ENCODE measurements at places on chromosomes 6 and 20.

GRCh38 chr20:48288930-48289507 lies 503.7 kb upstream of the SULF2 start:
- no peak for DNase-seq

- DNase-seq = no peak
Observed at GRCh38 chr20:62461157-62461556, 14.6 kb downstream of the GATA5 start.

DNA sequence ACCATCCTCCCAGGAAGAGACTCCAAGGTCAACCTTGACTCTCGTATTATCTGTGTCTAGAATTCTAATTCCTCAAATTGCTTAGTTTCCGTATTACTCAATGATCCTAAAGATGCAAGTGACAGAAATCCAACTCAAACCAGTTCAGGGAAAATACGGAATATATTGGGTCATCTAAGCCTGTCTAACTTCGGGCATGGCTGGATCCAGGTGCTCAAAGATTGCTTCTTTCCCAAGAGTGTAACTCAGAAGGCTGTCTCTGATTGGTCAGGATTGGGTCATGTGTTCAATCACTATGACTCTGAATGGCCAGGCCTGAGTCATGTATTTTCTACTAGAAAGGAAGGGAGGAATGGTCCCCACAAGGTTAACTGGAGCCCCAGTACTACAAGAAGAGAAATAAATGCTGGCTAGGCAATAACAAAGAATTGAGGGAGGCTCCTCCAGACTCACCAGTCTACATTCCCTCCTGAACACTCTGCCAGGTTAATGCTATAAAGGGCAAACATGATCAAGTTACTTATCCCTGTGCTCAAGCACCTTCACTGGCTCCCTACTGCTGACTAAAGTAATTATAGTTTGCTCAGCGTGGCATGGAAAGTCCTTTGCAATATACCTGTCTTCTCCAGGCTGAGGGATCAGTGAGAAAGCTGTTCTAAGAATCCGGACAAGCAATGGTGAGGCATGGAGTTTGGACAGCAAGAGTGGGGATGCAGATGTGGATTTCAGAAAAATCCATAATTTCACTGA lies 15.4 kb upstream of the PREX1 start:
- DNase-seq = no peak

GRCh38 chr6:44309092-44309491 lies 4.1 kb downstream of the AARS2 start:
- no peak for DNase-seq

- no peak for DNase-seq
Observed at GRCh38 chr6:38542031-38542430, 97.7 kb downstream of the BTBD9 start.

GRCh38 chr20:11754451-11754850 lies 163.2 kb upstream of the BTBD3 start:
- no peak for DNase-seq

GRCh38 chr6:135522965-135523692 lies 25.6 kb upstream of the AHI1 start:
- no peak for DNase-seq

All from stimulated activated CD8-positive, alpha-beta memory T cell treated with anti-CD3 and anti-CD28 coated beads, Interleukin-4, amount 100 ng/mL, for 4 hours (primary cell).